ENCODE measurements at places on chromosomes 13 and 19.

DNA sequence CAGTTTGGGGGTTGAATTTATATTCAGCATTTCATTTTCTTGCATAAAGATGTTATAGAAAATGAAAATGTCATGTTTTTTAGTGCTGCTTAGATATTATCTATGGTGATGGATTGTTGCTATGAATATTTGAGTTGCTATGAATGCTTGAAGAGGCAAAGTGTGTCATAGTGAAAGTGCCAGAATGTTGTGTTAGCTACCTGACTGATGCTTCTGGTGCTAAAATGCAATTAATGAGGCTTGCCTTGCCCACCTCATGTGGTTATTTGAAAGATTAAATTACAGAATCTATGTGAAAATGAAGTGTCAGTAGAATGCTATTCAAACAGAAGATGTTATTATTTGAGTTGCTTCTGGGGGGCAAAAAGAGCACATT, 62.7 kb upstream of the MYCBP2 start:
- no peak for DNase-seq

DNA sequence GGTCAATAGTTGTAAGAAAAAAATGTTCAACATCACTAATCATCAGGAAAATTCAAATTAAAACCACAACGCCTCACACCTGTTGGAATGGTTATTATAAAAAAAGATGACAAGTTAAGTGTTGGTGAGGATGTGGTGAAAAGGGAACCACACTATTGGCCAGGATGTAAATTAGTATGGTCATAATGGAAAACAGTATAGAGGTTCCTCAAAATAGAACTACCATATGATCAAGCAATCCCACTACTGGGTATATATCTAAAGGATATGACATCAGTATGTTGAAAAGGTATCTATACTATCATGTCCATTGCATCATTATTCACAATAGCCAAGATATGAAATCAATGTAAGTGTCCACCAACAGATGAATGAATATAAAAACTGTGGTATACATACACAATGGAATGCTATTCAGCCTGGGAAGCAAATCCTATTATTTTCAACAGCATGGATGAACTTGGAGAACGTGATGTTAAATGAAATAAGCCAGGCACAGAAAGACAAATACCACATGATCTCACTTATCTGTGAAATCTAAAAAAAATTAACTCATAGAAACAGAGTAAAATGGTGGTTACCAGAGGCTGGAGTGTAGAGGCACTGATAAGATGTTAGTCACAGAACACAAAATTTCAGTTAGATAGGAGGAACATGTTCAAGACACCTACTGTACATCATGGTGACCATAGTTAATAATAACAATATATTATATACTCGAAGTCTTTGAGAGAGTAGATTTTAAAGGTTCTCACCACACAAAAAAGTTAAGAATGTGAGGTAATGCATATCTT, 56.6 kb downstream of the TBC1D4 start:
- DNase-seq = no peak

- DNase-seq = peak; percentile 63
Measured at GRCh38 chr19:13117176-13117771, 734 bp upstream of the TRMT1 start.

GRCh38 chr19:5850743-5851293, 431 bp downstream of the FUT3 start:
- DNase-seq = peak; percentile 18

DNA sequence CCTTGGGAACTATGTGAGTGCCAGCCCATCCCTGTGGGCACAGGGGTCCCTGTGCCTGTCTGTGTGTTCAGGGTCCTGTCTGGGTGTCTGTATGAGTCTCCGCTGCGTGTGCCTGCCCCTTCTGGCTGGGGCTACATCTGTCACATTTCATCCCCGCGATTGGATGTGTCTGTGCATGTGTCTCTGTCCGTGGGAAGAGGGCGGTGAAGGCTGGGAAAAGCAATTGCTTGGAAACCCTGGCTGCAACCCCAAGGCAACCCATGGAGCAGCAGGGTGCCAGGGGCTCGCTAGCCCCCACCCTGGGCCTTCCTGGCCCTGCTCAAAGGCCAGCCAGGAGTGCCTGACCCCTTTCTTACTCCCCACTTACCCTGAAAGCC, 1.4 kb downstream of the MAG start:
- no peak for DNase-seq

DNA sequence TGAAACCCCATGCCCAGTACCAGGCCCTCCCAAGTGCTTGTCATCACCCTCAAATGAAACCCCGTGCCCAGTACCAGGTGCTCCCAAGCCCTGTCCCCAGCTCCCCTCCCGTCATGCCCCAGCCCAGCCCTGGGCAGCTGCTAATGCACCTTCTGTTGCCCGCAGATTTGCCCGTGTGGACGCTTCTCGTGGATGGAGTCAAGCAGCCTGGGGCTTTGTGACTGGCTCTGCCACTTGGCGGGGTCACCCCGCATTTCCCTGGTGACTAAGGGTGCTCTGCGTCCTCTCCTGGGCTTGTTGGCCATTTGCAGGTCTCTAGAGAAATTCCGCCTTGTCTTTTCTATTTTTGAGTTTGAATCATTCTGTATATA, 82.7 kb downstream of the ATP11A start:
- DNase-seq = no peak

GRCh38 chr19:10921199-10921909, 7.1 kb downstream of the YIPF2 start:
- no peak for DNase-seq

GRCh38 chr13:110929104-110929777, 14.4 kb upstream of the ANKRD10 start:
- DNase-seq = no peak

GRCh38 chr13:91594061-91594460, 195.6 kb downstream of the GPC5 start:
- peak; percentile 1 for DNase-seq

- no peak for DNase-seq
Measured at GRCh38 chr19:39906283-39906682, 28.2 kb downstream of the FCGBP start.

DNA sequence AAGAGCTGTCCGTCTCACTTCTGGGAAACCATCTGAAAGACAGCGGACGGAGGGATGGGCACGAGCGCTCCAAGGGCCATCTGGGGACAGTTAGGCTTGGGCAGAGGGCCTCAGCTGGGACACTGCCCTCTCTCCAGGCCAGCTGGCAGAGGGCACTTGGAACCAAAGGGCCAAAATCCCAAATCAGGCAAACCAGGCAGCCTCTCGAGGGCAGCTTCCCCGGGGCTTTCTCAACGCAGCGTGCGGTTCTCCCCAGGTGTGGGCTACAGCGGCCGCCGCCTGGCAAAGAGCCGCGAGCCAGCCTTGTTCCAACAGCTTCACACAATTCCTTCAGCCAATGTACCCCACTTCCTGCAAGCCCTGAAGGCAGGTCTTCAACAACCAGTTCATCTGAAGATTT, 5.0 kb downstream of the MLLT1 start:
- no peak for DNase-seq

GRCh38 chr19:58304748-58305064, 471 bp upstream of the ERVK3-1 start:
- no peak for DNase-seq

DNA sequence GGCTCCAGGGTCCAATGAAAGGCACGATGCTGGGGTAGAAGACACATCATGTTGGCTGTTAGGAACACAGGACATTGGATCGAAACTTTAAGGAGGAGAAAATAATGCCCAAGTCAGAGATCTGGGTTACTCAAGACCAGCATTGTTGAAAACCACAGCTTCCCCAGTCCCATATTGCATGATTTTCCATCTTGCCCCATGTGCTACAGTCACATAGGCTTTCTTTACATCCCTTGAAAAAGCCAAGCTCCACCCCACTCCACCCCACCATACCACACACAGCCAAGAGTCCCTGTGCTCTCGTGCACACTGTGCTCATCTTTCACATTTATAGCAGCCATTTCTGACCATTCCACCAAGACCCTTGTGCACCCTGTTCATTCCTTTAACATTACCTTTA, 636.2 kb downstream of the DIAPH3 start:
- DNase-seq = no peak

- DNase-seq = peak; percentile 96
Measured at GRCh38 chr13:87123987-87124784, 547.0 kb upstream of the SLITRK5 start.

DNA sequence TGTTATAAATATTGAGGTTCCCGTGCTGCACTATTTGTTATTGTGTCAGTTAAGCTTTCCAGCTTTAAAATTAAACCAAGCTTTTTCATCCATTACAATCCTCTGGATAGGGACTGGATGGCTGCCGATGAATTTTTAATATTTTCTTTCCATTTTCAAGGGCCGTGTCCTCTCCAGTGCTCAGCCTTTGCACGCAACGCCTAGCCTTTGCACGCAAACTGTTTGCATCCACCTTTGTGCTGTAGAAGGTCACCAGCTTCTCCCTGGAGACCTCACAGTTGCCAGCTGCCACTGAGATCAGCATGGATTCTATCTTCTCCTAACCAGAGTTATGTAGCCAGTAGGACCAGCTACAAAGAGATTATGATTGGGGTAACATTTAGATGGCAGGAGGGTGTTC, 240.5 kb downstream of the SLC7A1 start:
- no peak for DNase-seq

- DNase-seq = no peak
Measured at GRCh38 chr13:101698400-101698799, 245.9 kb downstream of the ITGBL1 start.
